ENCODE measurements at places on chromosomes 5 and 9.

GRCh38 chr5:131633830-131634229, 1.2 kb downstream of the RAPGEF6 start:
- no peak for DNase-seq

DNA sequence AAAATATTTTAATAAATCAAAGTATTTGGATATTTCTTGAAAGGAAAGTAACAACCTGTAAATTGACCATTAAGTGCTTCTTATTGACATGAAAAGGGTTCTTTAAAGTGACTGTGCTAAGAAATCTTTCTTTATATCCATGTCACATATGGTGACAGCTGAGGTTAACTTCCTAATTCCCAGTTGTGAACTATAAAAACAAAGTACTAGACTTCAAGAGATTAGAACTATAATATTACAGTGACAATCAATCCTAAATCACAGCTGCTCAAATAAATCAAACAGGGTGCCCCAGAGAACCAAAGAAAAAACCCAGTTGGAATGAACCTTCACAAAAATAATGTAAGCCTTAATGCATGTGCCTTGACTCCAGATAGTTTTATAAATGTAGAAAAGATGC, 332.6 kb upstream of the PDE4D start:
- no peak for DNase-seq

DNA sequence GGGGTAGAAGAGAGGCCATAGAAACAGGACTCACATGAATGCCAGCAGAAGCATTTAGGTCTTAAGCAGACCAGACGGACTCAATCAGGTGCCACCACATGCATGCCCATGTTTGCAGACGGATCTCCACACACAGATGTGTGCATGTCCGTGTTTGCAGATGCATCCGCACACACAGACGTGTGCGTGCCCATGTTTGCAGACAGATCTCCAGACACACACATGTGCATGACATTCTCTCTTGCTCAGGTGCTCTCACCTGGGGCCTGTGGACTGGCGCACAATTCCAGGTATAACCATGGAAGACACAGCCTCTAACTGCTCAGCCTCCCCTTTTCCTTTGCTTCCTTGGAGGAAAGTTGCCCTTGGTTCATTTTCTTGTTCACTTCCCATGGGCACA, 148.3 kb downstream of the CACNA1B start:
- no peak for DNase-seq

GRCh38 chr5:67875601-67876000, 340.0 kb upstream of the PIK3R1 start:
- DNase-seq, result no peak

DNA sequence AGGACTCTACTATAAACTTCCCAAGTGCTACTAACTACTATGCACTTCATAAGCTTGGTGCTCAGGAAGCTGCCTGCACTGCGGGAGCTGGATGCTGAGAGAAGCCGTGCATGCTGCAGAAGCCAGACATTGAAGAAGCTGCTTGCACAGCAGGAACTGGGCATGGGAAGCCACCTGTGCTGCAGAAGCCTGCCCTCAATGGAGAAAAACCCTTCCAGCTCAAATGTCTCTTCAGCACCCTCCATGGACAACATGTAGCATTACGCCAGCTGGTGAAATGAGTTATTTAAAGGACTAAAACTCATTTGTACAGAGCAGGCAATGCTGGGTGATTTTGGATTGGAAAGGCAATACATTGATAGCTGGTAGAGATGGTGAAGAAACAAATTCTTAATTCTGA, 247.2 kb downstream of the KIF4B start:
- DNase-seq, result peak; percentile 35

DNA sequence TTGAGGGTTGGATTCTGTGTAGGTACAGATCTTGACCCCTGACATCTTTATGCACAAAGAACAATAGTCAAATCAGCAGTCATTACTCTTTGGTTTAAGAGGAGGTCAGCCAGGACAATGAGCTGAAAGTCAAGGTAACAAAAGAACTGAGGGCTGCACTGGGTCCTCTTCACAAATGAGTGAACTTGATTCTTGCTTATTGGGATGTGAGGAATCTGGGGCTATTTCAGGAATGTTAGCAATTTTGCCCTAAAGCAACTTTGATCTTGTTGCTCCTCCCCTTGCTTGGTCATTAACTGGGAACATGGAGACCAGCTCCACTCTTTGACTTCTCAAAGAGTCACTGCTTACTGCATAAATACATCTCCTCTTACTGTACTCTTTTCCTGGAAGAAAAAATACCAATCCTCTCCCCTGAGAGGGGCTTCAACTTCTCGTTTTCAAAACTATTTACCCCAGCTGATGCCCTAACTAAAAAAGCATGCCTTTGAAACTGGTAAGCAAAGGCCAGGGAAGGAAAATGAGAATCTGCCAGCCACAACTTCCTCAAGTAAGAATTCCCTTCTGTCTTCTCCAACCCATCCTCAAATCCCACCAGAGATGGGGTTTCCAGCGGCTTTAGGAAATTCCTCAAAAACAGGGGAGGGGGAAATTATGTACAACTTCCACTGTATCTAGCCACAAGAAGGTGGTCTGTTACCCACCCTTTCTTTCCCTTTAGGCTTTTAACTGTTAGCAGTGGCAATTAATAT, 368.3 kb downstream of the ENC1 start:
- DNase-seq, result no peak

DNA sequence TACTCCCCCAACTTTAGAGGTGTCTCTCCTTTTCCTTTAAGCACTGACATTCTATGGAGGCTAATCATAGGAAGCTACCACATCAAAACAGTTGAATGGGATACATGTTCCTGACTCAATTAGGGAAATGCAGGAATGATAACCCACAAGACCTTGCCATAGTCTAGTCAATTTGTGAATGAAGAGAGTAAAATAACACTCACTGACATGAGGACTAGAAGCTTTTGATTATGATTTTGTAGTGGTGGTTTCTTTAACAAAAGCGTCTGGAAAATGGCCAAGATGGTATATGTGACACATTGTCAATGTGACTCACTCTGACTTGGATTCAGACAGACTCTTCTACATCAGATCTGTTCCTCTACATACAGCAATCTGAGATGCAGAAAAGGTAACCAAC, 13.7 kb upstream of the PRELID2 start:
- DNase-seq, result no peak

DNA sequence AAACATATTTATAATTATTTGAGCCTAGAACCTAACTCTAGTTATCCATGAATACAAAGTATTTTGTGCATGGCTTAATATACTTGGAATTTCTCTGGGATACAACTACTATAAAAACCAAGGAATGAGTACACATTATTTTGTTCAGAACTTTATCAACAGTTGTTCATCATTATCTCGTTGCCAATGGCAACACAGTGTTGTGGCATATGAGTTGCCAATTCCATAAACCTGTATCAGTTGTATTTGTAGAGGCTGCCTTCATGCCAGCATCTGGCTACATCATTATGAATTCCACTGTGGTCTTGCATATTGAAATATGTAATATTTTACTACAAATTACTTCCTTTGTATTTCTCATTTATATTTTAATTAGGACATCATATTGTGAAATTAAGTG, 250.4 kb downstream of the FSTL4 start:
- no peak for DNase-seq

DNA sequence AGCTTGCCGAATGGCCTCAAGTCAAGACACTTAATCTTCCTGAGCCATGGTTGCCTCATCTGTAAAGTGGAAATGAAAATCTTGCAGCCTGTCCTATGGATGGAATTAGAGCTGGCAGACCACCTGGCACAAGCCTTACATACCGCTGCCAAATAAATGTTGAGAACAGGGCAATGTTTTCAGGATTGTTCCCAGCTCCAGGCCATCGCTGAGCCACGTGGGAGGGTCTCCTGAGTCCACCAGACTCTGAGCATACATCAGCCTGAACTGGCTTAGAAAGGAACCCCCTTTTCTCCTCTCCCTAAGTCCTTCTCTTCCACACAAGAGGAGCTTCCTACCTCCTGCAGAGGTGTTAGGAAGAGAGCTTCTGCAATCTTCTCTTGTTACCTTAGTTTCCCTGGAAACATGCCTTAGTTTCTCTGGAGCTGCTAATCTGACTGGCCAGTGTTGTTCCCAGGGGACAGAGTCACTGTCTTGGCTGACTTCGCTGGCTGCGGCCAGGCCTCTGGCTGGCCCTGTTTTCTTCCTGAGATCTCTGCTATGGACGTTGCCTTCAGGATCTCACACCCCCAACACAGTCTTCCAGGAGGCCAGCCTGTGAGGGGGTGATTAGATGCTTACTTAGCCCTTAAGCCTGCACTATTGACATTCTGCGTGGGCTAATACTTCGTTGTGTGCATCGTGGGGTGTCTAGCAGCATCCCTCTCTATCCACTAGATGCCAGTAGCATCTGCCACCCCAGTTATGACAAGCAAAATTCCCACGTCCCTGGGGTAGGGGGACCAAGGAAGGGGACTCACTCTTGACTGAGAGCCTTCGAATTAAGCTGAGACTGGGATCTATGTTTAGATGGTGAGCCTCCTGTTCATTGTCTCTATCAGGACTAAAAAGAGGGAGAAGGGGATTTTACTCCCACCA, 62.2 kb downstream of the BOD1 start:
- DNase-seq, result no peak

GRCh38 chr9:123360161-123361085, 4.4 kb downstream of the CRB2 start:
- no peak for DNase-seq

DNA sequence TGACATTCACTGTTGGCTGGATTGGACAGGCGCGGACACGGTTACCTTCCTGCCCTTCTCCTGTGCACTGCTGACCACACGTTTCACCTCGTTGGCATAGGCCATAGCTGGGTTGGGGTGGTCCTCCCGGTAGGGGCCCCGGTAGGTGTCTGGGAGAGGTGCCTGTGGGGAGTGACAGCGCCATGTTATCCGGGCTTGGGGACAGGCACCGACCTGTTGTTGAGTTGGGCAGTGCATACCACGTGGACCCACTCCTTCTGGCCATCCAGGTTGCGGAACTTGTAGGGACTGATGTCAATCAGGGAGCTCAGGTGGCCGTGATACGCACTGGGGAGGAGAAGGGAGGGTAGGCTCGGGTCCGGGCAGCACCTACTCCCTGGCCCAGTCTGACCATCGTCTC, 8.2 kb downstream of the PHYKPL start:
- DNase-seq, result no peak

DNA sequence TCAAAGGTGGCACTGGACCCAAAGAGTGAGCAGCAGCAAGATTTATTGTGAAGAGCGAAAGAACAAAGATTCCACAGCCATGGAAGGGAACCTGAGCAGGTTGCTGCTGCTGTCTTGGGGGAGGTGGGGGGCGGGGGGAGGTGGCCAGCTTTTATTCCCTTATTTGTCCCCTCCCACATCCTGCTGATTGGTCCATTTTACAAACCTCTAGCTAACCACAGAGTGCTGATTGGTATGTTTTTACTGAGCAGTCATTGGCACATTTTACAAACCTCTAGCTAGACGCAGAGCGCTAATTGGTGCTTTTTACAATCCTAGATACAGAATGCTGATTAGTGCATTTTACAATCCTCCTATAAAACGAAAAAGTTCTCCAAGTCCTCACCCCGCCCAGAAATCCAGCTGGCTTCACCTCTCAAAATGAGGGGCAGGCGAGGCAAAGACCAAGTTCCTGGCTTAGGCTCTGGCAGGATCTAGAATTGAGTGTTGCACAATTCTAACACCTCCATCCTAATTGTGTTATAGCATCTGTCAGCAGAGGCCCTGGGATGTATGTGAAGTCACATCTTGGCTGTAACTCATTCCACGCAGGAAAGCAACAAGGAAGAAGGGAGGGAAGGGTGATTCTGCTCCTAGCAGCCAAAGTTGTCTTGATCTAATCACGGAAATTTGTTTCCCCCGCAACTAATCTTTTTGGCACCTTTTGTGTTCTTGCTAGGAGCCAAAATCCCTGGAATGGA, 34.3 kb downstream of the ROR2 start:
- DNase-seq, result no peak

- DNase-seq, result no peak
Observed at GRCh38 chr5:37553720-37554404, 174.7 kb downstream of the WDR70 start.
